ENCODE measurements at places on chromosomes 6 and 20.

- no peak for DNase-seq
These were observed 222.5 kb upstream of the LRFN2 start for GRCh38 chr6:40809627-40810026.

- DNase-seq = no peak
These were observed at the start of gene ECT2L for GRCh38 chr6:138795809-138796603. Gene ECT2L (plus strand): TSS chr6:138796087. CDS start chr6:138813275, 17,188 bp downstream.

DNA sequence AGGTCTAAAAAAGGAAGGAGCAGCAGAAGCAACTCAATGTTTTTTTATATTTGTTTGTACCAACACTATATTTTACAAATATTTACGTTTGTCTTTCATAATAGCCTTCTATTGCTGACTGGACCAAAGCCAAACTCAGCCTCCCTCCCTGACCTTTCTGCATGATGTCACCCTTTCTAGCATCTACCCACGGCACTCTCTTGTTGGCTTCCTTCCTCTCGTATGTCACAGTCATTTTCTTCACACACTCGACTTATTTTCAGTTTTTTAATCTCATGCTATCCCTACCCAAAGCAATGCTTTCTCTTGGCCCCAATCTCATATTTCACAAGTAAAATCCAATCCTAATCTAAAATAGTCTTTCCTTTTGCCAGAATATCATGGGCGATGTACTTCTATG, 16.3 kb upstream of the FAM8A1 start:
- no peak for DNase-seq

DNA sequence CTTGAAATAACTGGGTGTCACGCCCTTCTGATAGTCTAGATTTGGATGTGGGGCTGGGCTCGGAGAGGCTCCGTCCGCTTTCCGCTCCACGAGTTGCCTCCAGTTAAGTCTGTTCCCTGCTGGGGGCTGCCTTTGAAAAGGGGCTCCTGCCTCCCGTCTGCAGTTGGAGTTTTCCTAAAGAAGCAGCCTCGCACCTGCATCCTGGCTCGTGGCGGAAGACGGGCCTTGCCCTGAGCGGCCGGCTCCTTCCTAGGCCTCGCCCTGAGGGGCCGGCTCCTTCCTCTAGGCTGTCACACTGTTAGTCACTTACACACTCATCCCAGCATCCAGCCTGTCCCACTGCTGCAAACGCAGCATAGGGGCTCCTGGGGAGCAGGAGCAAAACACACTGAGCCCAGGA, 74.4 kb downstream of the SMOC2 start:
- no peak for DNase-seq

DNA sequence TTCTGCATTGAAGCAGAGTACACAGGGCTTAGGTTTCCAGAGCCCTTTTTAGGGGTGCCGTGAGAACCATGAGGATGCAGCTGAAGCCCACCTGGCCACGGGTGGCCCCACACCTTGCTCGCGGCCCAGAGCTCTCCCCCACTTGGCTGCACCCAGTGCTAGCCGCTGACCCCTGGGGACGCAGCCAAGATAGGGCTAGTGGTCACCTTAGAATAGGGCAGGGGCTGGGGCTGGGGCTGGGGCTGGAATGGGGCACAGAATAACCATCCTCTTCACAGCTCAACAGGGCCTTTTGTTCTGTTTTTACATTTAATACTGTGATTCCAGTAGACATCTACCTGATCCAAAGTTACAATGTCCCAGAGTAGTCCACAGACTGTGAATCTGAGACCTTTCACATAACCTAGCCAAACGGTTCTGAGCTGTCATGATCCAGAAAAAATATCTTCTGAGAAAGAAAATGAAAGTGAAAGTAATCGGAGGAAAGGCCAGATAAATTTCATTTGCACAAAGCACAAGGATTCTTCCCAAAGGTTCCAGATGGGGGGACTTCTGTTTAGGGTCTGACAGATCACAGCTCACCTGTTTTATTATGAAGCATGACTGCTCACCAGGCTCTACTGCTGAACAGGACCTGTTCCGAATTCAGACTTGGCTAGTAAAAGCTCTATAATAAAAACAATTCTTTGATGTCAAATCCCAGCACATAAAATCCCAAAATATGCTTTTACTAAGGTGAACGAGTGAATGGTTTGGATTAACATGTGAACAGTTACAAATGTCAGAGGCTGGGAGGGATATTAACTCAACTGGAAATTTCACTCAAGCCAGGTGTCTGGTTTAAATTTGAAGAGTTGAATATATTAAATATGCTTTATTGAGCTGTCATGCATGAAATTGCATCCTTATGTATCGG, 401.9 kb downstream of the THBS2 start:
- DNase-seq = no peak

DNA sequence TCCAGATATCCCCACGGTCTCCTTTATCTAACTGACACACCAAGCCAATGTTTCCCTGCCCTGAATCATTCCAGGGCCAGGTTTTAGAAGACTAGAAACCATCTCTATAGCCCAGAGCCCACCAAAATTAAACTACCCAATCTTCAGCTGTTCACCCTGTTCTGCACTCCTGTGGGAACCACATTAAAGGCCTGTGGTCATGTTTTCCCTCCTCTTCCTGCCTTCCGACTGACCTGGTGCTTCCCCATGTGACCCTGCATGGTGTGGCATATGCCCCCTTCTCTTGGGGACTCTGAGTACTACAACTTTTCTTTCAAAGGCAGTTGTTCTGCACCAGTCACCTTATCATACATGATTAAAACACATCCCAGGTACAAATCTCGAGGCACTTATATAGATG, 155.0 kb downstream of the TMEM200A start:
- no peak for DNase-seq

DNA sequence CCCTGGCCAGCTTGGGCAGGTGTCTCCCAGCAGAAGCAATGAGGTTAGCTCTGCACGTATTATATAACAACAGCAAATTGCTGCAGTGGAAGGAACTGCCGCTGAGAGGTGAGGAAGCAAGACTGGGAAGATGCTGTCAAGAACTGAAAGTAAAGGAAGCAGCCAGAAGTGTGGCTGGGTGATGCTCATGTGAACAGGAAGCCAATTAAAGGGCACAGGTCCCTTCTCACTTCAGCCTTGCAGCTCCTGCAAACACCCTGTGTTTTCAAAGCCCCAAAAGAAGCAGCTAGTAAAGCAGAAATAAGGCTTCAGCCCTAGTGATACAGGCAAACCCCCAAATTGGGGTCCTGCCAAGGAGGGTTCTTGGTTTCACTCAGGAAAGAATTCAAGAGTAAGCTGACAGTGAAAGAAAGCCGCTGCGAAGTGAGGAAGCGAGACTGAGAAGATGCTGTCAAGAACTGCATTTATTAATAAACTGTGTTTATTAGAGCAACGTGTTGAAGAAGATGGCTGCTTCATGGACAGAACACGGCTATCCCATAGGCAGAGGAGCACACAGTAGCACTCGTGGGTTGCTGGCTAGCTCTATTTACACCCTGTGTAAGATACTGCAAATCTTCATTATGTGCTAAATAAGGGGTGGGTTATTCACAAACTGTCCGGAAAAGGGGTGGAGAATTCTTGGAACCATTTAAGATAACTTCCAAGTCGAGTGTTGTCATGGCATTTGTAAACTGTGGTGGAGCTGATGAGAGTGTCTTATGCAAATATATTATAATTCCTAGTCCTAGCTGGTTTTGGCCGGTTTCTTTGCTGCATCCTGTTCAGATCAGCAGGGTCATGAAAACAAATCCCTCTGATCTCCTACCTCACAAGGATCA, 152.2 kb downstream of the LINC00237 start:
- DNase-seq = no peak

- DNase-seq = peak; percentile 32
These were observed 40.2 kb downstream of the INSM1 start for GRCh38 chr20:20407891-20408805.

- DNase-seq = peak; percentile 84
These were observed 86.1 kb upstream of the SIRPA start for GRCh38 chr20:1809131-1809572.

GRCh38 chr6:38011937-38012336, 192.4 kb downstream of the ZFAND3 start:
- DNase-seq = no peak

DNA sequence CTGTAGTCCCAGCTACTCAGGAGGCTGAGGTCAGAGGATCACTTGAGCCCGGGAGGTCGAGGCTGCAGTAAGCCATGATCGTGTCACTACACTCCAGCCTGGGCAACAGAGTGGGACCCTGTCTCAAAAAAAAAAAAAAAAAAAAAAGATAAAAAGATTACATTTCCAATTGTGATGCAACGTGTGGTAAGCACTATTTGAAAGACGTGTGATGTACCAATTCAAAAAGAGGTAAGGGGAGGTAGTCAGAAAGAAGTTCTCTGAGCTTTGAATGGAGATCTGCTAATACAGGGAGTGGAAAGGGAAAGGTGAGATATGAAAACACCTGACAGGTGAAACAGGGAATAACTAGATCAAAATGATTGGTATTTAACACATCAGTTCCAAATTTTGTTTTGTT, 11.9 kb downstream of the GOPC start:
- no peak for DNase-seq

DNA sequence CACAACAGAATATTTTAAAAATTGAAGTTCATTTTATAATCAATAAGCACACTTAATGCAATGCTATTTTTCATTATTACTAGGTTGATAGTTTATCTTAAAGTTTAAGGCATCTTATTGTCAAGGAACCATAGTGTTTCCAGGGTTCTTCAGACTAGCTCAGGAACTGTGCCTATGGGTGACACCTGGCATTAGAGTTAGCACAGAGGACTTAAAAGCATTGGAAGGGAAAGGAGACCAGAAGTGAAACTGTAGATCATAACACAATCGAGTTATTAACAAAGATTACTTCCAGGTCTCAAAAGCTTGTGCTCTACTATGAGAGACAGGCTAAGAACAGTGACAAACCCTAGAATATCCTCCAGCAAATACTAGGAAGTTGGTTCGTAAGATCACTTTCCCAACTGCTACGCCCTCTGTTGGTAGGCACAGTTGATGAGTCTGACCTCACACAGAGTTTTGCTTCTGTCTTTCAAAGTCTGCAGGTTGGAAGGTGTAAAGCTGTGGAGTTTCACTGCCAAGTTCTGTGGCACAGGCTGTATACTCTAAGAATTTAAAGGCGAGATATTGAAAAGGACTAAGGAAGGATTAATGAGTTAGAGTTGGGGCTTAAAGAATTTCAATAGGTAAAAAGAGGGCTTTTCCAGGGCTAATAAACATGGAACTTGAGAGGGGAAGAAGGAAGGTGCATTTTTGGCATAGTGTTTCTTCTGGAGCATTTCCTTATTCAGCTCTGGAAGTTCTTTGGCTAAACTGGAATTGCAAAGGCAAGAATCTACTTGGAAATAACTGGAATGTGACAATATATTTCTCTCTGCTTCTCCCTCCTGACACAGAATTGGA, 531.3 kb upstream of the JAG1 start:
- DNase-seq = peak; percentile 53

DNA sequence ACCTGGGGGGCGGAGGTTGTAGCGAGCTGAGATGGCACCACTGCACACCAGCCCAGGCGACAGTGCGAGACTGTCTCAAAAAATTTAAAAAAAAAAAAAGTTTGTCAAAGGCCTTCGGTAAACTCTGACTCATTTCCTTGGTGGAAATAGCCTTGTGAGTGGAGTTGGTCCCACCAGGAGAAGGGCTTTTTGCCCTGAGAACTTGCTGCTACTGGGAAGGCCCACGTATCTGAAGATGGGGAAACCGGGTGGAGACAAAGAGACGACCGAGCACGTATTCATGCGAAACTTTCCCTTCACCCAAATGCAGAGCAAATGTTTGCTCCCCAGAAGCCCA, 51.7 kb downstream of the SLC22A23 start:
- DNase-seq = no peak

GRCh38 chr6:31121131-31121790, 1.0 kb upstream of the CDSN start:
- DNase-seq = no peak

- DNase-seq = peak; percentile 25
These were observed 40.2 kb upstream of the IFNGR1 start for GRCh38 chr6:137259349-137259748.

DNA sequence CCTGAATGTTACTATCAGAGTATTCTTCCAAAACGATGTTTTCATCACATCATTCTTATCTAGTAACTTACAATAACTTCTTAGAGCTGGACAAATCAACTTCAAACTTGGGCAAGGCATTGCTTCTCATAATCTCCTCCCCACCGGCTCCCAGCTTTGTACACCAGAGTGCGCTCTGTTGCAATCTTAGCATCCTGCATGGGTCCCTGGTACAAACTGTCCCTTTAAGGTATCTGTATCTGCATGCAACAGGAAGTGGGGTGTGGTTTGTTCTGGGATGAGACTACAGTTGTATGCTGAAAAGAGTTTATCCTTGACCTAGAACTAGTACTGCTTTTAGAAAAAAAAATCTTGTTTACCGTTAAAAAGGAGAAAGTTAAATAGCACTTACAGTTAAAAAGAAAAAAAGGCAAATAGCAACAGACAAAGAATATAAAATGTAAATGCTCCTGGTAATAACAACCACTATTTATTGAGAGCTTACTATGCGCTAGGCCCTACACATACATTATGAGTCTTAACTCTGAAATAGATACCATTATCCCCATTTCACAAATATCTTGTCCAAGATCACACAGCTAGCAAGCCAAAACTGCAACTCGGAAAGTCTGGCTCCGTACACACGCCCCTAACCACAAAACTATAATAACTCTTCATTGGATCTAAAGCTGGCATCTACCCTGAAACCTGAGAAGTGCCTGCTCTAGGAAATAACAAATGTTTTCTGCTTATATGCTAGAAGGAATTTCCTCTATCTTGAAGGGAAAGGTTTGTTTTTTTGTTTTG, 9.8 kb upstream of the HECA start:
- DNase-seq = peak; percentile 53

GRCh38 chr6:11363881-11364576, 131.6 kb upstream of the NEDD9 start:
- no peak for DNase-seq

- DNase-seq = no peak
These were observed 731.7 kb downstream of the RFPL4B start for GRCh38 chr6:113078791-113079190.

- no peak for DNase-seq
These were observed 24.9 kb upstream of the SLC2A12 start for GRCh38 chr6:134077301-134077700.

DNA sequence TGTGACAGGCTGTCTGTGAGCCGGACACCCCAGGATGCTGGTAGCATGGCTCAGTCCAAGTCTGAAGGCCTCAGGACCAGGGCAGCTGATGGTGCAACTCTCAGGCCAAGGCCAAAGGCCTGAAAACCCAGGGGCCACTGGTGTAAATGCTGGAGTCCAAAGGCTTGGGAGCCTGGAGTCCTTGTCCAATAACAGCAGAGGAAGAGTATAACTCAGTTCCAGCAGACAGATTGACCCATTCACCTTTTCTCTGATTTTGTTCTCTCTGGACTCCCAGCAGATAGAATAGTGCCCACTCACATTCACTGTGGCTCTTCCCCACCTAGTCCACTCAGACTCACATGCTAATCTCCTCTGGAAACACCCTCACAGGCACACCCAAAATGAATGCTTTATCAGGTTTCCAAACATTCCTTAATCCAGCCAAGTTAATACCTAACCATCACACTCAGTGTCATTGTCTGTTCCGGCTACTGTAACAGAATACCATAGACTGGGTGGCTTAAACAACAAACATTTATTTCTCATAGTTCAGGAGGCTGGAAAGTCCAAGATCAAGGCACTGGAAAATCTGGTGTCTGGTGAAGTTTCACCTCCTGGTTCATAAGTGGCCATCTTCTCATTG, 5.0 kb upstream of the TRAF3IP2 start:
- no peak for DNase-seq
